ENCODE measurements at places on chromosomes 1 and 21.

DNA sequence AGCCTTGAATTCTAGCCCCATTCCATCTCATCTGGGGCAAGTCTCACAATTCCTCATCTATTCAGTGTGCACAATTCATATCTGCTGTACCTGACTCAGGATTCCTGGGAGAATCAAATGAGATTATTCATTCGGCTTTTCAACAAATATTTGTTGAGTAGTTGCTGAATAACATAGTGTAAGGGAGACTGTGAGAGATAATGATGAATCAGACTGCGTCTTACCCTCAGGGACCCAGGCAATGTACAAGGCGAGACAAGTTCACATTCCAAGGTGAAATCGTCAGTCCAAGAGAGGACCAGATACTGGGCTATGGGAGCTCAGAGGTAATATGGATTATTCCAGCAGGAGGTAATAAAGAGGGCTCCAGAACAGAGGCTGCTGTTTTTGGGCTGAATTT, 67.8 kb upstream of the SMYD2 start:
- DNase-seq, result no peak

DNA sequence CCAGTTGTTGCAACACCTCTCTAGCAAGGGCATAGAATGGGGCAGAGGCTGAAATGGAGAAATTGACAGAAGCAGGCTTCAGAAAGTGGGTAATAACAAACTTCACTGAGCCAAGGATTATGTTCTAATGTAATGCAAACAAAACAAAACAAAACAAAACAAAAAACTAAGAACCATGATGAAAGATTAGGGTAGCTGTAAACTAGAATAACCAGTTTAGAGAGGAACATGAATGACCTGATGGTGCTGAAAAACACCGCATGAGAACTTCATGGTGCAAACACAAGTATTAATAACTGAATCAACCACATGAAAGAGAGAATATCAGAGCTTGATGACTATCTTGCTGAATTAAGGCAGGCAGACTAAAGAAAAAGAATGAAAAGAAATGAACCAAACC, 1707.7 kb downstream of the BRINP3 start:
- DNase-seq, result no peak

GRCh38 chr1:65626003-65626402, 166.7 kb upstream of the PDE4B start:
- no peak for DNase-seq

GRCh38 chr1:177525176-177525575, 354.4 kb downstream of the BRINP2 start:
- no peak for DNase-seq

DNA sequence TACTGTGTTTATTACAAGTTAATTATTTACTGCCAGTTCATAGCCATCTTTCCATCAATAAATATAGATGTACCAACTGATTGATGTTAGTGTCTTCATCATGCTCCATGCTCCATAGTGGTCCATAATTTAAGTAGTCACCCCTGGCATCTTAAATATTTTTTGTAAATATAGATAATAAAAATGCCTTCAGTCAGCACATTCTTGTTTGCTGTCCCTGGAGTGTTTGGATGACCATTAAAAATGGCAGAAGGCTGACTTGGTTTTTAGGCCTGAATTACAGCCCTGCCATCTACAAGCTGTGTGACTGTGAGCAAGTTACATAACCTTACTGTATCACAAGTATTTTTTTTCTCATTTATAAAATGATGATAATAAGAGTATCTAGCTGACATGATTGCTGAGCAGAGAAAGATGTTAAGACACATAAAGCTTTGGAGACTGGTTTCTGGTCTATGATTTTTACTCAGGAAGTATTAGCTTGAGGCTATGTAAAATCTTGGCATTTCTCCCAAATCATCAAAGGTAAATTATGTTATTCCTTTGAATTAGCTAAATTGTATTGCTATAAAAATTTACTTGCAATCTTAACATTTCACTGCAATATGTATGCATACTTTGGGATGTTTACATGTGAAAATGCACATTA, 427.2 kb downstream of the USP25 start:
- no peak for DNase-seq

DNA sequence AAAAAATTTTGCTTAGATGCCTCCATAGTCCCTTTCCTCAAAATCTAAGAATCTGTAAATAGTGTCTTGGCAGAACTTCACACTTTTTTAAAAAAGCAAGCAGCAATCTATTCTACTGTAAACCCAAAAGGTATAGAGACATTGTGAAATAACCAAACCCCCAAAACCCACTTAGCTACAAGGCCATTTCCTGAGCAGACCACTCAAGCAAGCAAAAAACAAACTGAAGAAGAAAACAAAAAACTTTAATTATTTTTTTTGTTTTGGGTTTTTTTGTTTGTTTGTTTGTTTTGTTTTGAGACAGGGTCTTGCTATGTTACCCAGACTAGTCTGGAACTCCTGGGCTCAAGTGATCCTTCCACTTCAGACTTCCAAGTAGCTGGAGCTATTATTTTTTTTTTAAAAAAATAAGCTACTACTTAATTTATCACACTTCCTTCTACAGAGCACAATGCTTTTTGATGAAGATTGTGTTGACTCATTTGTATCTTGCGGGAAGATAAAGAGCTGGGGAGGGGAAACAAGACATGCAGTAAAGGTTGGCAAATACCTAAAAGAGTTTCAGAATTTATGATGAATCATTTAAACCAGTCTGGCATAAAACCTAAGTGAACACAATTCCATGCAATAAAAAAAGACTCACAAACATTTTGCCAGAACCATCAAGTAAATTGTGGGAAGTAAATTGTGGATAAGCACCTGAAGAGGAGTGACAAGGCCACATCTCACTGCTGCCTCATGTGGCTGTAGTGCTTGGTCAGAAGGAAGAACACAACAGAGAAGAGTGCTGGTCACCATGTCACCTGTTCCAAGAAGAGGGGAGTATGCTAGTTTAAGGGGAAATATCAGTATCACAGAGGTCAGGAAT, 2.7 kb upstream of the PTPN22 start:
- no peak for DNase-seq

DNA sequence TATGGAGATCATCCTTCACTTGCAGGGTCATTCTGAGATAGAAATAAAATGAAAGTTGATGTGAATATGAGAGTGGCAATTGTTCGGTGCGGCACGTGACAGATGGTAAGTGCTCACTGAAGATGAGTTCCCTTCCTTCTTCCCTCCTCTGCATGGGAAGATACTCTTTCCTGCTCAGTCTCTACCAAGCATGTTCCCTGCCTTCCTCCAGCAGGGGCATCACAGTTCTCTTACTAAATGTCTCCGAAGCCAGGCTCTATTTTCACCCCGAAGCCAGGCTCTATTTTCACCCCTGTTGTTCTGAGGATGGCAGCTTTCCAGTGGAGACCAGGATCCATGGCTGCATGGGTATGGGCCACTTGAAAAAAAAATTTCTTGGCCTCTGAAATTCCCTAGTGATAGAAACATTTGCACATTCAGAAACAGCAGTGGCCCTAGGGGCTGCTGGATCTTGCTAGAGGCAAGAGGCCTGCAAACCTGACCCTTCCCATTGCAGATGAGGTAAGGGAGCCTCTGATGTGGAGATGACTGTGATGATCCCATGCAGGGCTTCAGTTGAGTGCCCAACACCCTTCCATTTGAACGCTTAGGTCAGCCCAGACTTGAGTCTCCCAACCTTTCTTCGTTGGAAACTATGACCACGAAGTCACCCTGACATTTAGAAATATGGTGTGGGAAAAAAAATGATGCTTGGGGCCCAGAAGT, 123.7 kb upstream of the HMGB4 start:
- no peak for DNase-seq
